ENCODE measurements at places on chromosomes 1 and 21. TPM values are rescaled to one million over a fixed set of nuclear protein-coding genes. Genes with fewer than 3 reads are reported as not detected.

Gene LRRC38
- total RNA-seq: not detected

Gene LRRC53
- not detected for total RNA-seq

DNA sequence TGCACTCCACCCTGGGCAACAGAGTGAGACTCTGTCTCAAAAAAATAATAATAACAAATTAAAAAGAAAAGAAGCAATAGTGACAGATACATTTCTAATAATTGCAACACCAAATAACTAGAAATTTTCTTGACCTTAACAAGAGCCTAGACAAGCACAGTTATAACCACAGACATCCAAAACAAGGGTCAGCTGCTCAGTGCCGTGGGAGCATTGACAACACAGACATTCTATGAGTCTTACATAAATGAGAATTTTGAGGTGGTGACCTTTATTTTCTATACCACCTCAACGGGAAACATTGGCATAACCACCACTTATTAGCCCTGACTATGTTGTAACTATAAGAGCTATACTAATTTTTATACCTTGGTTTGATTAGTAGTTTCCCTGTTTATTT, 156.1 kb downstream of the NR5A2 start:
- H3K27me3 ChIP-seq: no peaks in the 10 kb centered on the region
- H3K4me3 ChIP-seq: no peak overlapping the region
- no peaks in the 10 kb centered on the region for H3K4me1 ChIP-seq
- no peaks in the 10 kb centered on the region for H3K36me3 ChIP-seq
- DNase-seq: no peak

- peaks cover 2% of the 10 kb centered on the region for H3K4me1 ChIP-seq
- no peaks in the 10 kb centered on the region for H3K27me3 ChIP-seq
- peak overlapping the region; percentile 57 for H3K27ac ChIP-seq
- DNase-seq: peak; percentile 90
These were observed 36.7 kb upstream of the THEM4 start for GRCh38 chr1:151945725-151946722.

GRCh38 chr1:15068997-15069396, 84.5 kb upstream of the TMEM51 start:
- H3K4me1 ChIP-seq: no peaks in the 10 kb centered on the region
- H3K27me3 ChIP-seq: no peaks in the 10 kb centered on the region
- DNase-seq: no peak
- no peaks in the 10 kb centered on the region for H3K36me3 ChIP-seq
- no peak overlapping the region for H3K4me3 ChIP-seq
